Left renal cortex interstitium (tissue), 4 donors: ENCODE measurements at places on chromosomes 2 and 18.

DNA sequence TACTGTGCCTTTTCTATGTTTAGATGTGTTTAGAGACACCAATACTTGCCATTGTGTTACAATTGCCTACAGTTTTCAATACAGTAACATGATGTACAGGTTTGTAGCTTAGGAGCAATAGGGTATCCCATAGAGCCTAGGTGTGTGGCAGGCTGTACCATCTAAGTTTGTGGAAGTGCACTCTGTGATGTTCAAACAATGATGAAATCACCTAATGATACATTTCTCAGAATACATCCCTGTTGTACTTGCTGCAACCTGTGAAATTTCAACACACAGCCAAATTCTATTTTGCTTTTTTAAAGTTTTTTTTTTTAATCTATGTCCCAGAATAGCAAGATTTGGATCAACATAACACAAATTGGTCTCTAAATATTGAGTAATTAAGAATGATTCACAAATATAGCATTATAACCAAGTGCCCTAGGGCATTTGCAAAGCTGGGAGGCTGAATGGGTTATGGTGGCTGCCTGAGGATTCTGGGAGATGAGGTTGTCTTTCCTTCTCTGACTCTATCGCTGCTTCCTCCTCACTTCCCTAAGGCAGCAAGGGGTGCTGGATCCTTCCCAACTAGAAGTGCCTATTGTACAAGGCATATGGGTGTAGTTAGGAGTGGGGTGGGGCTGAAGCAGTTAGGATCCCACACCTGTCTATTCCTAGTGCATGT, 78.3 kb downstream of the SKA1 start:
- no peak for DNase-seq

DNA sequence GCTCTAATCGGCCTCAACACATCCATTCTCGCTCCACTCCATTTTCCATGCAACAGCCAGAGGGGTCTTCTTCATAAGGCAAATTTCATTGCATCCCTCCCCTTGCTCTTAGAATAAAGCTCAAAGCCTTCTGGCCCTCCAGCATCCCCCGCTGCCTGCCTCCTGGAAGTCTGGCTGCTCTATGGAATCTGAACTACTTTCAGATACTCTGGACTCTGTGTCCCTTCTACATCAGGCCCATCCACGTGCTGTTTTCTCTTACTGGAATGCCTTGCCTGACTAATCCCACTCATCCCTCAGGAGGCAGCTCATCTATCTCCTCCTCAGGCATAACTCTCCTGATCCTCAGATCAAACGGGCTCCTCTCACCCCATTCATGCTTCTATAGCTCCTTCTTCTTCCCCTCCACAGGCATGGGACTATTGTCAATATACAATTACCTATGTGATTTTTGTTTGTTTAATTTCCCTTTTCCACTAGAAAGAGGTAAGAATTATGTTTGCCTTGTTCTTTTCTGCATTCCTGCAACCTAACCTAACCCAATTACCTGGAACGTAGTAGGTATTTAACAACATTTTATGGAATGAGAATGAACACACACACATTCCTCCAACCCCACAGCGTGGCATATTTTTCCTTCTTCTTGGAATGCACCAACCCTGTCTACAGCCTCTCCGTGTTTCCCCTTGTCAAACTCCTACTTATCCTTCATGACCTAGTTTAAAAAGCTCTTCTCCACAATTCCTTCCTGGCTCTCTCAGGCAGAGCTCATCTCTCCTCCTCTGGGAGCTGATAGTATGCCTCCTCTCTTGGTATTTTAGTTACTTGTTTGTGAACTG, 49.5 kb downstream of the LBH start:
- DNase-seq: no peak

DNA sequence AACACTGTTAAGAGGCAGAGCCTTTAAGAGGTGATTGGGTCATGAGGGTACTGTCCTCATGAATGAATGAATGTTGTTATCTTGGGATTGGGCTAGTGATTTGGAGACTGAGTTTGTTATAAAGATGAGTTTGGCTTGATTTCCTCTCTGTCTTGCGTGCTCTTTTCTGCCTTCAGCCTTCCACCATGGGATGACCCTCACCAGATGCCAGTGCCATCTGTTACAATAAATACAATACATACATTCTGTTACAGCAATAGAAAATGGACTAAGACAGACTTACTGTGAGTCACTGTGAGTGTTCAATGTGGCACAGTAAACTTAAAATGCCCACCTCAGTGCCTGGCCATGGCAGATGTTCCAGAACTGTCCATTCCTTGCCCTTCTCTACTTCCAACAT, 95.0 kb upstream of the ZFP36L2 start:
- DNase-seq: no peak

DNA sequence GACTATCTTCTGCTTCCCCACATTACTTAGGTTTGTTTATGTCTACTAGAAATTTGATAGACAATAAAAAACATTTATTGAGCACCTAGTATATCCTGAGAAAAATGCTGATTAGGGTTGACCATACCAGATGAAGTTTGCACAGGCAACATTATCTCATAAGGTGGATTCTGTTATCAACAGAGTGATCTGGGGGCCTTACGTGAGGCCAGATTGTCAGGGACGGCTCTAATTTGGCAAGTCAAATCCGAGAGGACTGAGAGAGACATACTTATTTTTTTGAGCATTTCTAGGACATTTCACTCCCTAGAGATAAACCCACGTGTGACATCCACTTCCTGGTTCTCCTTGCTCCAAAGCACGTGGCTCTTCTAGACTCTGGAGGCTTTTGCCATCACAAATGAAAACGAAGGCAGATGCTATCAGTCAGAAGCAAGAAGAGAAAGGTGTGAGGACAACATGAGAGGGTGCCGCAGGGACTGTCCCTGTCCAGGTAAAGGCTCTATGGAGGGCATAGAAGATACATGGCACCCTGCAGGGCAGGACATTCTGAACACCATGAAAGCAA, 168.0 kb upstream of the REV1 start:
- DNase-seq: no peak

- DNase-seq: no peak
These were observed 134.7 kb downstream of the ASXL3 start for GRCh38 chr18:33712719-33713118.

DNA sequence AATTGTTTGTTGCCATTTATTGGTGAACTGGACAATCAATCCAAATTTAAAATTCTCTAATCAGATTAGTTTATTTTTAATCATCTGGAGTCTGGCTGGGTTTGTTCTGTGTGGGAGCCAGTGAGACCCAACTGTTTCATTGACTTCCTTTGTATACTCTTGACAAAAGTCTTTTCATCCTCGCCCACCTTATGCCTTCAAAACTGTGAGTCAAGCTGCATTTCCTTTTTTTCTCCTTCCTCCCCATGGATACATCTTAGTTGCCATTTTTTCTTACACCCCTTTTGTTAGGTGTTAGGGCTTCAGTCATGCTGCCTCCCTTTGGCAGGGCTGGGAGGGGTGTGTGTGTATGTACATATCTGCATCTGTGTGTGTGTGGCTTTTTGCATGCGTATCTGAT, 117.6 kb downstream of the PRKCE start:
- no peak for DNase-seq

- DNase-seq: no peak
These were observed 83.8 kb downstream of the ATL2 start for GRCh38 chr2:38293152-38293865.

DNA sequence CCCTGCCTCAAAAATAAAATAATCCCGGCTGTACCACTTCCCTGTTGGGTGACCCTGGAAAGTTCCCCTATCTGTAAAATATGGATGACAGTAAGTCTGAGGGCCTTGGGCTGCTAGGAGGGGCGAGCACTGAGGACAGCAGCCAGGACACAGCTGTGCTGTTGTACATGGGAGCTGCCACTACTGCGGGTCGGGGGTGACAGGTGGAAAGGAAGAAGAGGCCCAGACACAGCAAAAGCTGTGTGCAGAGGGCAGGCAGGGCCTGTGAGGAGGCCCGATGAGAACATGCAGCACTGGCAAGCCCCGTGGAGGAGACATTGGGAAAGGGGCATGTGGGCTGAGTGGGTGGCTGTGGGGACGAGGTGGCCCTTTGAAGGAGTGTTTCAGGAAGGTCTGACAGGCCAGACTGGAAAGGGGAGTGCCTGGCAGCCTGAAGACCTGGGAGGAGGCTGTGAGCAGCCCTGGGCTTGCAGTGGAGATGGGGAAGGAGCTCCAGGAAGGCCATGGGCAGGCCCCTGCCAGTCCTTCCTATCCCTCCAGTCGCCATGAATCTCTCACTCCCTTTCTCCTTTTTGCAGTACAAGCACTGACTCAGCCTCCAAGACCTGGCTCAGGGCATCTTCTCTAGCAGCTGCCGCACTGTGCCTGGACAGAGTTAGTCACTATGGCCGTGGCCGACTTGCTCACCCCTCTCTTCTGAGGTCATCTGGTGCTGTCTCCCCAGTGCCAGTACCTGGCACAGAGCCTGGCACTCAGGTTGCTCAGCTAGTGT, 28.9 kb upstream of the SEMA4C start:
- DNase-seq: no peak

DNA sequence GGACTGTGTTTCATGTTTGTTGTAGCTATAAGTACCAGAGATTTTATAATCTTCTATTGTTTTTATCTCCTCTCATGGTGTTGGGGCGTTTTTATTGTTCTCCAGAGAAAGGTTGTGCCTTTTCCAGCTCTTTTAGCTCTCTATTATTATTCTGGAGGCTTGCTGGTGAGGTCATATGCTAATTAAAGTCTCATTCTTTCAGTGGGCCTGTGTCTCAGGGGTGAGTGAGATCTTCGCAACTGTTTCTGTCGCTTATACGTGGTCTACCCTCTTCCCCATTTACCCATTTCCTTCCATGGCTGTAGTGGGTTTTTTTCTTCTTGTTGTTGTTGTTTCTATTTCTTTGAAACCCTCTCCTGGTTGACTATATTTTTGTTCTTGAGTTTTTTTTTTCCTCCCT, 584.9 kb downstream of the TMEM182 start:
- no peak for DNase-seq

- no peak for DNase-seq
These were observed 58.5 kb downstream of the DYNC1I2 start for GRCh38 chr2:171745806-171746205.

DNA sequence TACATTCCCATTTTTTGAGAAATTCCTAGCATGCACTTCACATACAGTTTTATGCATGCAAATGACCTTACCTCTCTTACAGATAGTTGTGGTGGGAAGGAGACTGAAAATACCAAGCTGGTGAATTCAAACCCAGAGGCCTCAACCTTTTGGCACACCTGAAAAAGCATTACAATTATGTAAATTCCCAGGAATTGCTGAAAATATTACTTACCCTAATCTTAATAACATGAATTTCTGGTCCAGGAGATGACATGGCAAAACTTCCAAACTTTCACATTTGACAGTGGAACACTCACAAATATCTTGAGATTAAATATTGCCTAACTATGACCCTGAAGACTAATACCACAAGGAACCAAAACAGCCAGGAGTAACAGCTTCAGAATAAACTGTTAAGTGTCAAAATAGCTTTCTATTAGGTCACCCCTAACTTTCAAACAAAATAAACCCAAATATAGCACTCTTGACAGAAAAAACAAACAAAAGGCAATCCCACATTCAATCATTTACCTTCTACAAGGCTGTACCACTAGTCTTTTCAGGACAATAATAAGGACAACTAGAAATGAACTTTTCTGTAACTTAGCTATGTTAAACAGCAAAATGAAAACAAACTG, 10.9 kb upstream of the PEX13 start:
- no peak for DNase-seq

- DNase-seq: no peak
These were observed 61.2 kb downstream of the DCC start for GRCh38 chr18:52401236-52401635.
